CD4-positive, alpha-beta T cell treated with Interleukin-10 for 1 hour (primary cell): ENCODE measurements at places on chromosomes 2 and 18.

GRCh38 chr2:207130958-207131521 is 34.7 kb downstream of the KLF7 start:
- DNase-seq: no peak

DNA sequence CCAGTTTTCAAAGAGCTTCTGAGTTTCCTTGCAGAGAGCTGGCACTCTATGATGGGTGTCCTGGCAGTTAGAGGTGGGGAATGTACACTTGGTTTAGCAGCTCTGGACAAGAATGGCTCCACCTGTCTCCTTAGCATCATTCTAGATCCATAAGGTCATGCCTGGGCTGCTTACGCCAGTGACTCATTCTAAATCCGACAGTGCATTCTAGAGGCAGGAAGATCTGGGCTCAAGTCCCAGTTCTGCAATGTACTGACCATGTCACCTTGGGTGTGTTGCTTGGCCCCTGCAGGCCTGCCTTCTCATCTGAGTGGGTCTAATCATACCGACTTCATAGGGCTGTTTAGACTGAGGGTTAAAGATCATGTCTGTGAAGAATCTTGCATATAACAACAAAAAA is 46.5 kb downstream of the PTGR3 start:
- DNase-seq: no peak

- DNase-seq: no peak
Observed at GRCh38 chr2:1655461-1655860, 88.9 kb downstream of the PXDN start.

GRCh38 chr2:227855440-227855839 is 16.0 kb upstream of the DAW1 start:
- no peak for DNase-seq

- no peak for DNase-seq
Observed at GRCh38 chr2:181787310-181788048, 104.1 kb upstream of the ITPRID2 start.

GRCh38 chr2:204706939-204707338 is 161.7 kb downstream of the PARD3B start:
- no peak for DNase-seq

GRCh38 chr18:50429207-50429948 is 54.5 kb downstream of the SKA1 start:
- DNase-seq: peak; percentile 25

DNA sequence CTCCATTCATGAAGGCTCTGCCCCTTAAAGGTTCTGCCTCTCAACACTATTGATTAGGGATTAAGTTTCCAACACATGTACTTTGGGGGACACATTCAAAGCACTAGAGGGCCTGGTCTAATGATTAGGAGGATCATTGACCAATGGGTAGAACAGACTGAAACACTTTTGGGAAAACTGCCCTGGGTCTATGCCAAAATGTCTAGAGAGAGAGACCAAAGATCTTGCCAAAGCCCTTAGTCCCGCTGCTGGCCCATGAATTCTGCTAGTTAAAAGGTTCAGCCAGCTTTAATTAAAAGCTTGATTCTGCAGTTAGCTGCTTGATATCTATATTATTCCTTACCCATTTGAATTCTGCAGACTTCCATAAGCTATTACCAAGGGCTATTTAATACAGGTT is 613.2 kb downstream of the SLC4A3 start:
- no peak for DNase-seq

GRCh38 chr2:120310136-120310535 is 35.8 kb upstream of the INHBB start:
- no peak for DNase-seq

- DNase-seq: peak; percentile 67
Observed at GRCh38 chr2:54572262-54572635, 116.1 kb downstream of the SPTBN1 start.
